ENCODE measurements at places on chromosomes 5 and 9.

- DNase-seq: no peak
These were observed 67.7 kb upstream of the LMX1B start for GRCh38 chr9:126546036-126546435.

GRCh38 chr5:68464424-68464823, 248.9 kb downstream of the PIK3R1 start:
- no peak for DNase-seq

GRCh38 chr5:56440871-56441740, 208.0 kb upstream of the ANKRD55 start:
- no peak for DNase-seq

DNA sequence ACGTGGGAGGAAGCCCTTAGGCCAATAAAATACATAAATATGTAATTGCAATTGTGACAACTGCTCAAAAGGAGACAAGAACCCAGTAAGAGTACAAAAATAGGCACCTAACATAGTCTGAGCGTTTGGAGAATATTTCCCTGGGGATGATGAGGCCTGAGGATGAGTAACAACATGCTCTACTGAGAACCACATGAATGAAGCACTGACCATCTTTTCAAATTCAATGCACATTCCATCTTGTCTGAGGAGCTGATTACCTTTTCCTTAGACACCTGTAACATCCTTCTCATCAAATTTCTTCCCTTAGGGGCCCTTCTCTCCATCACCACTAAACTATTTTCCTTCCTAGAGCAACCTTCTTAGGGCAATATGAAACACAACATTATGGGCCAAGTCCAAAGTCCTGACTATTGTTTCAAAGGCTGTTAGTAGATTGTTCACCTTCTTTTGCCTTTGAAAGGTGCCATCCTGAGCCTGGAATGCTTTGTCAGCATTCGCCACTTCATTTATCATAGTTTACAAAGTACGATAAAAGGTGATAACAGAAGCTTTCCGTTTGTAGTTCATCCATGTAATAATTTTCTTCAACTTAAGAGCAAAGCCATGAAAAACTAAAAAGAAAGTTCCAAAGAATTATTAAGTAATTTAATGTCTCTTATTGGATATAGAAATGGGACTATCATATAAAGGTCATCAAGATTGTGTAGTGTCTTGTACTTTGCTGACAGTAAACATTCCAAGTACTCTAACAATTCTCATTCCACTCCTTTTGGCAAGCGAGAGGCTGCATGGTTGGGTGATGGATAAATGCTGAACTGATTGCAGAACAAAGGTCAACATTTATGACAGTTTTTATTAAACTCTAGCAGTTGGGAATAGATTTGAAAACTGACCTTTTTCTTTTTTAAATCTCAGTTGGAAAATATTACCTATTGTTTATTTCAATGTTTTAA, 471.3 kb downstream of the PDE4D start:
- DNase-seq: no peak

- no peak for DNase-seq
These were observed 44.1 kb downstream of the TJP2 start for GRCh38 chr9:69218166-69218565.

DNA sequence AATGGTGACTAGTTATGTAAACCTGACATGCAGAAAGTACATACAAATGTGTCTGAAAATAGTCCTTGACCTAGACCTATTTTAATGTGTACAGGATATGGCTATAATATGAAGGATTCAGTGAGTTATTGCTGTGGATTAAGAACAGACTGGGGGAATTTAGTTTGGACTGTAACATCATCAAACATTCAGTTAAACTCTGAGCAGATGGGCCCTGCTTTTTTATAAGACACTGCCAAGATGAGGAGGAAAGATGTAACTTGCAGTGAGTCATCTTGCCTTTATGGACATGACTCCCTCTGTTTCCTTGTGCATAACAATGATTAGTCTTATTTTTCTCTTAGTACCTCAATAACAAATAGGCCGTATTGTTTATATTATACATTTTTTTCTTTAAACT, 12.2 kb downstream of the PPP3R2 start:
- DNase-seq: no peak

DNA sequence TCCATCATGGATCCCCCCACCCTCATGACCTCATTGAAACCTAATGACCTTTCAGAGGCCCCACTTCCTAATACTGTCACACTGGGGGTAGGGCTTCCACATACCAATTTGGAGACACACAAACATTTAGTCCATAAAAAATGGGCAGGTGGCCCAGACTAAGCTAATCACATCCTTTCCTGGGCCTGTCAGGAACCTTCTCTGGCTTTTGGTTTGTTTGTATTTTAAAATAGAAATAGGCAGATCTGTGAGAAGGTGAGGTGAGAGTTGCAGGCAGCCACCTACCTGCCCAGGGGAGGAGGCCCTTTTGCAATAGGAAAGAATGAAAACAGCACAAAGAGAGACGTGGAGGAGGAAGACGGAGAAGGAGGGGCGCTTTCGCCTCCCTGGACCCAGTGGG, 90.2 kb upstream of the BOD1 start:
- DNase-seq: no peak

DNA sequence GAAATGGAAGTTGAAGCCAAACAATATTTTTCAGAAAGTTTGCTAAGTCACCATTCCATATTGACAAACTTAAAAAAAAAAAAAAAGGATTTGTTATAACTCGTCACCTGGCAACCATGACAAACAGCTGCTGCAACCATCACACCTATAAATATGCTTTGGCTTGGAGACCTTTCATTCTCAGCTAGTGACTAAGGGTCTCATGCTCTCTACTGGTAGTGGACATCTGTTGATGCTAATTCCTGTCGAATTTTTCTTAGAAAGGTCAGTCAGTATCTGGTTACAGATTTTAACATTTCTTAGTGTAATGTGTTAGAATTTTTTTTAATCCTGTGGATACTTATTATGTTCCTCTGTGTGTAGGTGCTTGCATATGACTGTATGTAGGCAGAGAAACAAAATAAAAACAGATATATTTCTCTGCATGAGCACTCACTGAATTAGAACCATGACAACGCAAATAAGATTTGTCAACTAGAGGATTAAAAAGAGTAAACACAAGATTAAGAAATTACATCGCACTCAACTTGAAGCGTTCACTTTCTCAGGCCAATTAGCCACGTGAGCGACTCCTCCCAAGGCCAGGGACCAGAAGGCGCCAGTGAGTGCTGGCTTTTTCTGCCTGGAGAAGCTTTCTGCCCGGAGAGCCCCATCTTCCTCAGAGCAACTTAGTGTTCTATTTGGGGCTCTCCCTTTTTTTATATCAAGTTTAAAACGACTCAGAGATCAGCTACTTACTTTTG, 27.0 kb upstream of the ZNF622 start:
- no peak for DNase-seq

DNA sequence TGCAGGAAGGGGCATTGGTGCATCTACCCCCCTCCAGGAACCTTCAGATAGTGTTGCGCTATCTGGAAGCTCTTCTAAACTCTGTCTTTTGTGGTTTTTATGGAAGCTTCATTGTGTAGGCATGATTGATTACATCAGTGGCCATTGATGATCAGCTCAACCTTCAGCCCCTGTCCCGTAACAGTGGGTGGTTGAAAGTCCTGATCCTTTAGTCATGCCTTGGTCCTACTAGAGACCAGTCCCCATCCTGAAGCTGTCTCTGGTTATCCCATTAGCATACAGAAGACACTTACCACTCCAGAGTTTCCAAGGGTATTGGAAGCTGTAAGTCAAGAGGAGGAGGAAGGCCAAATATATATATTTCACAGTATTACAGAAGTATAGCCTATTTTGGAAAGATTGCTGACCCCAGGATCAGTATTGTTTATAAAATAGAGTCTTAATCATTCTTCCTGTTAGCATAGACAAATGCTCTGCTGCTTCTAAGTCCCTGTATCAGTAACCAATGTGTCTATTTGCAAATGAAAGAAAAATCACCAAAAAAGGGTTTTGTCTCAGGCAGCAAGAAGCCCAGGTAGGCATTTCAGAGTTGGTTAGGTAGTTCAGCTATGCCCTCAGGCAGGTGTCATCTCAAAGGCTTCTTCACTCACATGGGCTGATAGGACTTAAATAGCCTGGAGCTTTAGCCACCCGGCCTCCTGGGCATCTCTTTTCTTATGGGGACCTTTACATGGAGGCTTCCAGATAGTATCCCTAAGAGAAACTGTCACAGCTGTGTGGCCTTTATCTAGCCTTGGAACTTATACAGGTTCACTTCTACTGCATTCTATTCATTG, 41.6 kb downstream of the SPIN1 start:
- DNase-seq: no peak

- no peak for DNase-seq
These were observed 570.7 kb downstream of the CAAP1 start for GRCh38 chr9:26321935-26322334.

- no peak for DNase-seq
These were observed 6.1 kb upstream of the RASGEF1C start for GRCh38 chr5:180214870-180215770.

DNA sequence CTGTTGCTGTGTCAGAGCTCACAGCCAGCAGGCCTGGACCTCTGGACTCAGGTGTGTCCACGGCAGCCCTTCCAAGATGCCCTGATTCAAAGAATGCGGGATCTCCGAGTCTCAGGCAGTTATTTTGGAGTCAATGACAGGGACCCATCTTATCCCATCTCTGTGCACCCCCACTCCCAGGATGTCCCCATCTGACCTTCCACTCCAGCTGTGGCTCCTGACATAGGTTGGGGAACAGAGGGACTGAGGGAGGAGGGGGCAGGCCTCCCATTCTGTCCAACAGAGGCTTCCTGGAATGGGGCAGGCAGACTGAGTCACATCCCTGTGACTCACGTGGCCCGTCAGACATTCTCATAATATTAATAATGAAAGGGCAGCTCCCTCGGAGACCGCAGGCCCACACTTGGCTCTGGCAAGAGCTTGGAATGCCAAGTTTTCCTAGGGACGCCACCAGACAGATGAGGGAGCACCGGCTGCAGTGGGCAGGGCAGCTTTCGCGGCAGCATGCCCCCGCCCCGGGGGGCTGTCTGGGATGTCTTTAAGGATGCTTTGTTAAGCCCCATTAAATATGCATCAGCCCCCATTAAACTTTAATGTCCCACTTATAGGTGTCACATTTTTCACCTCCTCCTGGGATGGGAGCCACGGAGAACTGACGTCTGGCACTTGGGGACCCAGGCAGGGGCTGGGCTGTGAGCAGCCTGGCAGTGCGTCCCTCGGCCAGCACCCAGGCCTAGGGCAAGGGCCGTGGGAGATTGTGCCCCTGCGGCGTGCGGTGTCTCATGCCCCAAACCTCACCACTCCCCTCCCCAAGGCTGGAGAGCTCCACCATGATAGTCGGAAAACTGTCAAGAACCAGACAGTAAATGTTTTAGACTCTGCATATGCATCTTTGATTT, 23.6 kb upstream of the FIBCD1 start:
- DNase-seq: no peak

DNA sequence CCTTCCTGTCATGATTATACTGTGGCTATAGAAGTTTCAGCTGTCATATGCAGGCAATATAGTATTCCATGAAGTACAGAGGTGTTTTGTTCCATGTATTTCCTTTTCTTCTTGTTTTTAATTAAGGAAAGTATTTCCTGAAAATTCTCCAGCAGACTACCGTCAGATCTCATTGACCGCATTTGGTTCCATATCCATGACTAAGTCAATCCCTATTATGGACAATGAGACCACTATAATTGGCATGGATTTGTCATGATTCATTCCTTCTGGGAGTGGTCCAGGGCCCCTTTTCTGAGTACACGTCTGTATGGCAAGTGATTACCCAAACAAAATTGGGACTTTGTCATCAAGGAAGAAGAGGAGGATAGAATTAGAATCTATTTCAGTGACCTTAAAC, 283.2 kb upstream of the CLINT1 start:
- no peak for DNase-seq

DNA sequence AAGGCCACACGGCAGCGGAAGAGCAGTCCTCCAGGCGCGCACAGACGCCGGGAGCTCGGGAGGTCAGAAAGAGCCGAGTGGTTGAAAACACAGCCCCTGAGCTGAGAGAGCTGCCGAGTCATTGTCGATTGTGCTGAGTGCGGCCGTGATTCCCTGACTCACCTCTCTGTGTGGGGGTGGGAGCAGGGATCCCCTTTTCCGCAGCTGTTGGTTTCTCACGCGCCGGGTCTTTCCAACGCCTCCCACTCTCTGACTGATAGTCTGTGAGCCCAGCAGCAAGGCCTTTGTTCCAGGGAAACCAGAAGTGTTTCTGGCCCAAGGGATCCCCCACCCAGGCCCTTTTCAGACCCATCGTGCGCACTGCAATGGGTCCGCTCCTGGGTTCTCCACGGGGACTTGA, 97.3 kb downstream of the MRPL36 start:
- DNase-seq: no peak

- DNase-seq: no peak
These were observed 173.1 kb upstream of the ANKRD55 start for GRCh38 chr5:56406221-56406620.

GRCh38 chr9:77892955-77893514, 138.6 kb downstream of the GNAQ start:
- DNase-seq: no peak

GRCh38 chr5:982377-983237, 26.0 kb upstream of the NKD2 start:
- no peak for DNase-seq

DNA sequence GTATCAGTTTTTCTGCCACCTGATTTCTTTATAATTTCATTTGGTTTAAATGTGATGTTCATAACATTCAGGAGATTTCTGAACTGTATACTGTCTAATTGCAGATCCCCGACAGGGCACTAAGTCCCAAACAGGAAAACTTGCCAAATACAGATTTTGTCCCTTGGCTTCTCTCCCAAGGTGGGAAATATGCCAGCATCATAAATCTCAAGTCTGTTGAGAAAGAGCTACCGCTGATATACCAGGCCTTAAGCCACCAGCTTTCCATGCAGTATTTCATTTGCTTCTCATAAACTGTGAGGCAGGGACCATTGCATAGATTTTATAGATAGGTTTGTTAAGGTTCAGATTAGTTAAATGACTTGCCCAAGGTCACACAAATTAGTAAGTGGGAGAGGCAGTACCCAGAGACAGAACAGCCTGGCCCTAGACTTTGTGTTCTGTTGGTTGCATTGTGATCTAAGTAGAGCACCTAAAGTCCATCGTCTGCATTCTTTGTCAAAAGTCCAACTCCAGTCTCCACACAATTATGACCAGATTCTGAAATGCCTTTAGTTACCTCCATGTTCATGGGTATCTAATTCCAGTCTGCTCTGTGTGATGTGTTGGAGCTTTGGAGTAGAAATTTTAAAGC, 16.2 kb downstream of the GPR21 start:
- DNase-seq: no peak

DNA sequence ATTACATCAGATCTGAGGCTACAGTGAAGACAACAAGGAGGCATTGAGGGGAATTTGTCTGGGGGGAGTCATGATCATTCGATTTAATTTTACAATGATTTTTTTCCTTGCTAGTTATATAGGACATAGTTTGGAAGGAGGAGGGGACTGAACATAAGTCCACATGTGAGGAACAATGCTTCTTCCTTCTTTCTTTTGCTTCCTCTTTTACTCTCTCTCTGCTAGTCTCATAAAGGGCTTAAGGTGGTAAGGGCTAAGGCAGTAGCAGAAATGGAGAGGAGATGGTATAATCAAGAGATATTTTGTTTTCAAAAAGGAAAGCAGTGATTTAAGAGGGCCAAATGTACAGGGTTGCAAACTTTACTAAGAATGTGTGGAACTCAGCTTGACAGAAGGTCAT, 64.3 kb downstream of the GRIN3A start:
- no peak for DNase-seq

GRCh38 chr9:89541798-89542197, 43.9 kb upstream of the SEMA4D start:
- no peak for DNase-seq

GRCh38 chr5:125093776-125094175, 347.3 kb upstream of the ZNF608 start:
- DNase-seq: no peak

Measured in stimulated activated CD8-positive, alpha-beta memory T cell treated with anti-CD3 and anti-CD28 coated beads, Interleukin-15, amount 100 ng/mL, for 24 hours (primary cell).